ENCODE measurements at places on chromosomes 2 and 18. TPM values are rescaled to one million over a fixed set of nuclear protein-coding genes. Genes with fewer than 3 reads are reported as not detected.

GRCh38 chr2:136384531-136385303 lies 266.8 kb upstream of the CXCR4 start:
- DNase-seq = no peak
- H3K27me3 ChIP-seq = no peaks in the 10 kb centered on the region
- H3K27ac ChIP-seq = no peak overlapping the region
- no peaks in the 10 kb centered on the region for H3K36me3 ChIP-seq

DNA sequence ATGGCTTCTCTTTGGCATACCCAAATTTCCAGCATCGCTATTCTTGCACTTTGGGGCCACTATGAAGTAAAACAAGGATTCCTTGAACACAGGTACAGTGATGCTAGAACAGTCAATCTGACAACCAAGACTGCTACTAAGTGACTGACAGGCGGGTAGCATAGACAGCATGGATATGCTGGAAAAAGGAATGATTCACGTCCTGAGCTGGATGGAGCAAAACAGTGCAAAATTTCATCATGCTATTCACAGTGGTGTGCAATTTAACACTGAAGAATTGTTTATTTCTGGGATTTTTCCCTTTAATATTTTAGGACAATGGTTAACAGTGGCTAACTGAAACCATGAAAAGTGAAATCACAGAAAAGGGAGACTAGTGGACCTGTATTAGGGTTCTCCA lies 1511.2 kb upstream of the ZEB2 start:
- no peak overlapping the region for H3K4me3 ChIP-seq
- DNase-seq = no peak
- no peaks in the 10 kb centered on the region for H3K36me3 ChIP-seq
- no peaks in the 10 kb centered on the region for H3K4me1 ChIP-seq
- H3K27ac ChIP-seq = no peak overlapping the region

GRCh38 chr2:114699423-114699944 lies 257.0 kb downstream of the DPP10 start:
- no peaks in the 10 kb centered on the region for H3K4me1 ChIP-seq
- no peak overlapping the region for H3K4me3 ChIP-seq
- no peak overlapping the region for H3K27ac ChIP-seq
- DNase-seq = no peak
- no peaks in the 10 kb centered on the region for H3K36me3 ChIP-seq

DNA sequence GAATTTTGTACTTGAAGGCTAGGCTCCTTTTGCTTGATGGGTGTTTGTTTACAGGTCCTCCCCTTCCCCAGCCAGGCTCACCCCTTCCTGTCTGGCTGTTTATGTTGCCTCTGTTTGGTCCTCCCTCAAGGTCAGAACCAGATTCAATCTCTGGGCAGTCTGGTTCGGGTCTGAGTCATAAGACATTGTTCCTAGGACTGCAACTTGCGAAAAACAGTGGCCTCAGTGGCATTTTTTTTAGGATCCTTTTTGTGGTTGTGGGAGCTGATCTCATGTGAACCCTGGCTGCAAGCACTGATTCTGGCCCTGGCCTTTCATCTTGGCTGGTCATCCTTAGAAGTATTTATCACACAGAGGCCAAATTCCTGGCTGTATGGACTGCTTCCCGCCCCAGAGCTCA lies 370.4 kb downstream of the CLIP4 start:
- no peaks in the 10 kb centered on the region for H3K36me3 ChIP-seq
- DNase-seq = no peak
- no peaks in the 10 kb centered on the region for H3K27me3 ChIP-seq

DNA sequence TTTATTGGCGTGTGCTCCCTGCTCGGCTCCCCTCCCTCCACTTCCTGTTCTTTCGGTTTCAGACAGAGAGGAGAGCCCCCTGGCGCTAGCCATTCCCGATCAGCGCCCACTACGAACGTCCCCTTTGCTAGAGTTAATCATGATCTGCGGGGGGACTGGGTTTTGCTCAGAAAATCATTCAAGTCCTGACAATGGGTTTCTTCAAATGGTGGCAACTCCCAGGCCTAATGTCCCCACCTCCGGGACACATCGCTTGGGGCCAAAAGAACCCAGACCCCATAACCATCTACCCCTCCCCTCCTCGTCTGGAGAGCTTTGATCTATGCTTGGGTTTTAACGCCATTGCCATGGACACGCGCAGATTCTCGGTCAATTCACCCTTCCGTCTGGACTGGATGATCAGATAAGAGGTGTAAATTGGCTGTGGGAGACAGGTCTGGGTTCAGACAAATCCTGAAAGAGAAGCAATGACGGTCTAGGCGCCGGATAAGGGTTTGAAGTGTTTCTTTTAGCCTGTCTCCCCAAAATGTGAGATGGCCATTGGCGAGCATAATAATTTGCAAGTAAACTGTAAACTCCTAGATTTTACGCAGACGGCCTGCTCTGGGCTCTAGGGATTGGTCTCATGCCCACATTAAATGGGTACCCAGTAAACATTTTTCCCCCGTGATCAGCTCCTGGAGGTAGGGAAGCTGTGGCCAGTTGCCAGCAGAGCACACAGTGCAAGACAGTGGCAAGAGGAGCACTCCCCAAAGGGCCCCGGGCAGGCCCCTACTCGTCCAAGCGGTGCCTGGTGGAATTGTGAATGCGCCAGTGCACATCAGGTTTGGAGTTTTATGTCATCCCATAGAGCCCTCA lies 4.7 kb downstream of the NRP2 start:
- peaks cover 58% of the 10 kb centered on the region for H3K4me1 ChIP-seq
- DNase-seq = no peak
- peaks cover 29% of the 10 kb centered on the region for H3K27me3 ChIP-seq
- H3K36me3 ChIP-seq = no peaks in the 10 kb centered on the region
- H3K4me3 ChIP-seq = peak overlapping the region; percentile 58

DNA sequence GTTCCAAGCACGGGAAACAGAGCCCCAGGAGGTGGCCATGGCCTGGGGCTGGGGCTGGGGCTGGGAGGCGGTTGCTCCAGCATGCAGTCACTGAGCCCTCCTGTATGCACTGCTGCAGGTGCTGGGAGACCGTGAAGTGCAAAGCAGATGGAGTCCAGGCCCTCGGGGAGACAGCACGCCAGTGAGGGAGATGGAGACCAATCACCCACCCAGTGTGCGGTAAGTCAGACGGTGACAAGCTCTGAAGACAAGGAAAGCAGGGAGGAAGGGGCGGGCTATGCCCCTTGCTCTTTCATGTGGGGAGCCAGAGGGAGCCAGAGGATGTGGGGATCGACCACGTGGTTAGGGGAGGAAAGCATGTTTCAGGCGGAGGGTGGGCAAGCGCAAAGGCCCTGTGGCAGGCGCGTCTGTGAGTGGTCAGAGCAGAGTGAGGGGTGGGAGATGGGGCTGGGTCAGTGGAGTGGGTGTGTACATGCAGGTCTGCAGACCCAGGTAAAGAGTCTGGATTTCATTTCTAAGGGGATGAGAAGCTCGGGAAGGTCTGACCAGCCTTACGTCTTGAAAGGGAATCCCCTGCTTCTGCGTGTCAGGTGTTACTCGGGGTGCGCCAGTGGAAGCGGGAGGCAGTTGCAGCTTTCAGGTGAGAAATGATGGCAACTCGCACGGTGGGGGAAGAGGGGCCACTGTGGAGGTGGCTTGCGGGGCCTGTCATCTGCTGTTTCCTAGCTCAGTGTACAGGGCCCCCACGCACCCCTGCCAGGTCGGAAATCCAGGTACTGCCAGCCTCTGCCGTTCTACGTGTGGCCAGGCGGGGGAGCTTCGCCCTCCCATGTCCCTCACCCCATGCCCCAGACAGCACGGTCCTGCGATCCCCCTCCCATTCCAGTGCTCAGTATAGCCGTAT lies 19.4 kb downstream of the RRM2 start:
- no peaks in the 10 kb centered on the region for H3K36me3 ChIP-seq
- H3K4me3 ChIP-seq = no peak overlapping the region
- no peaks in the 10 kb centered on the region for H3K27me3 ChIP-seq
- peaks cover 13% of the 10 kb centered on the region for H3K4me1 ChIP-seq

DNA sequence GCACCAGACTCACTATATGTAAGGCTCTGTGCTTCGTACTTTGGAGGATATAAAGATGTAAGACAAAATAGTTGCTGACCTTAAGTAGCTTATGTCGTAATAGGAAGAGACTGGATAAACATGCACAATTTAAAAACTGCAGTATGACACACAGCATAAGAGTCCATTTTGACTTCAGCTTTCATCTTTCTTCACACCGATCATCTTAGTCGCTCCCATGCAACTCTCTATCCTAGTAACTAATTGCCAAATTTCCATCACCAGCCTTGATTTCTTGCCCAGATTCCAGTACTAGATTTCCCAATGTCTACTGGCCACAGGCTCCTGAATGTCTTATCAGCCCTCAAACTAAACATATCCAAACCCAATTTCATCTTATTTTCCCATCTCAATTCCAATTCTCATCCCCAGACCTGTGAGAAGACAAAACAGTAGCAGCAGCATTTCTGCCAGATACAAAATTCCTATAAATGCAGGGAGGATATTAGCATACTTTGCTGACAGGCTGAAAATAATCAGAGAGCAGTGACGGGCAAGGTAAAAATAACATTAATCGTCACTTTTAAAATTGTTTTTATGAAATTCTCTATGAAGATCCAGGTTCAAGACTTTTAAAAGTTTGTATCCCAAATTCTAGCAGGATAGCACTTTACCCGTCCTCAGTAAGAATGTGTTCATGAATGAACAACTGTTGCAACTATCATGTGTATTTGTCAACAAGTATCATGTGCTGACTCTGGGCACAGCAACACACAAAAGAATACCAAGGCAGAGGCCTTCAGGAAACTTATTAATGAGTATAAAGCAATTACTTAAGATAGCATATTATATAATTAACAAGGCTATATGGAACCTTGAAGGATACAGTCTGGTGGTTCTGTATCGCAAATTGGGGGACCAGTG lies 42.2 kb downstream of the KIDINS220 start:
- H3K27ac ChIP-seq = no peak overlapping the region
- peaks cover 10% of the 10 kb centered on the region for H3K4me1 ChIP-seq
- peaks cover 33% of the 10 kb centered on the region for H3K36me3 ChIP-seq
- DNase-seq = no peak
- no peaks in the 10 kb centered on the region for H3K27me3 ChIP-seq

- H3K4me1 ChIP-seq = peaks cover 12% of the 10 kb centered on the region
- no peaks in the 10 kb centered on the region for H3K36me3 ChIP-seq
- no peak for DNase-seq
- H3K27me3 ChIP-seq = no peaks in the 10 kb centered on the region
- no peak overlapping the region for H3K27ac ChIP-seq
- no peak overlapping the region for H3K4me3 ChIP-seq
Measured at GRCh38 chr2:85171916-85172315, 38.7 kb downstream of the TCF7L1 start.

GRCh38 chr2:214519258-214519818 lies 108.5 kb downstream of the VWC2L start:
- no peaks in the 10 kb centered on the region for H3K36me3 ChIP-seq
- no peaks in the 10 kb centered on the region for H3K4me1 ChIP-seq
- H3K4me3 ChIP-seq = no peak overlapping the region
- no peaks in the 10 kb centered on the region for H3K27me3 ChIP-seq
- no peak for DNase-seq

DNA sequence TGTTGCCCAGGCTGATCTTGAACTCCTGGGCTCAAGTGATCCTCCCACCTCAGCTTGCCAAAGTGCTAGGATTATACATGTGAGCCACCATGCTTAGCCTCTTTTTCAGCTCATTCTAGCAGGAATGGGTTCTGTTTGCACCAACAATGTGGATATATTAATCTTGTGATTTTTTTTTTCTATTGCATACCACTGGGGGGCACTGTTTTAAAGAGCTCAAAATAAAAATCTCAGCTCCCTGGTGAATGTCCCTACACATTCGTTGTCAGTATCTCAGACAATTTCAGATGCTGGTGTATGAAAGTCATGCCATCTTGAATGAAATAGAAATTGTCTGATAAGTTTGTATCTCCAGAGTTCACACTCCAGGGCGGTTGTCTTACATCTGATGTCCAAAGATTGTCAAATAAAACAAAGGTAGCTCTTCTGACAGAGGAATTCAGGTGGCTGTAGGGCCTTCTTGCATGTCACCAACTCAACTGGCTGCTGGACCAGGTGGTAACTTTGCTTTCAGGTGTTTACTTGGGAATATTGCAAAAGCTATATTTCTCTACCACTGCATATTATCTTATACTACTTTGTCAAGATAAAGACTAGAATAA lies 3.1 kb upstream of the MATN3 start:
- no peak overlapping the region for H3K27ac ChIP-seq
- peaks cover 2% of the 10 kb centered on the region for H3K27me3 ChIP-seq
- no peaks in the 10 kb centered on the region for H3K36me3 ChIP-seq
- no peak for DNase-seq
- no peaks in the 10 kb centered on the region for H3K4me1 ChIP-seq

GRCh38 chr2:63721082-63721424 lies 120.6 kb upstream of the UGP2 start:
- no peak for DNase-seq
- no peak overlapping the region for H3K4me3 ChIP-seq
- no peaks in the 10 kb centered on the region for H3K36me3 ChIP-seq
- no peaks in the 10 kb centered on the region for H3K4me1 ChIP-seq
- H3K27ac ChIP-seq = no peak overlapping the region

GRCh38 chr2:29844713-29845326 lies 76.6 kb downstream of the ALK start:
- no peak overlapping the region for H3K4me3 ChIP-seq
- no peak for DNase-seq
- H3K27ac ChIP-seq = no peak overlapping the region
- no peaks in the 10 kb centered on the region for H3K4me1 ChIP-seq

GRCh38 chr2:85945586-85945985 lies 56.8 kb upstream of the ST3GAL5 start:
- H3K4me3 ChIP-seq = no peak overlapping the region
- no peak overlapping the region for H3K27ac ChIP-seq
- no peaks in the 10 kb centered on the region for H3K36me3 ChIP-seq
- H3K4me1 ChIP-seq = peaks cover 7% of the 10 kb centered on the region

GRCh38 chr2:74763962-74764428 lies 69.9 kb upstream of the HK2 start:
- H3K36me3 ChIP-seq = no peaks in the 10 kb centered on the region
- no peak overlapping the region for H3K27ac ChIP-seq
- H3K27me3 ChIP-seq = no peaks in the 10 kb centered on the region
- peak; percentile 10 for DNase-seq
- no peak overlapping the region for H3K4me3 ChIP-seq

- H3K27ac ChIP-seq = no peak overlapping the region
- H3K27me3 ChIP-seq = no peaks in the 10 kb centered on the region
- H3K4me3 ChIP-seq = no peak overlapping the region
- peaks cover 6% of the 10 kb centered on the region for H3K4me1 ChIP-seq
Measured at GRCh38 chr2:11867926-11868325, 121.5 kb downstream of the LPIN1 start.

Gene ZC3H6
- 30.1 TPM for total RNA-seq

Gene ALLC
- not detected for total RNA-seq

Gene LMAN1
- total RNA-seq = 72.9 TPM

Gene KCNG2
- not detected for total RNA-seq

Gene SOCS6
- 21.4 TPM for total RNA-seq

Gene CD207
- total RNA-seq = not detected

Gene LHCGR
- not detected for total RNA-seq

Gene SNORC
- 2.2 TPM for total RNA-seq

Gene GALNT3
- 0.16 TPM for total RNA-seq

Data from heart left ventricle (tissue), 16 donors.